Pulmonary artery endothelial cell (primary cell): ENCODE measurements at places on chromosomes 13 and 19. TPM values are rescaled to one million over a fixed set of nuclear protein-coding genes. Genes with fewer than 3 reads are reported as not detected.

DNA sequence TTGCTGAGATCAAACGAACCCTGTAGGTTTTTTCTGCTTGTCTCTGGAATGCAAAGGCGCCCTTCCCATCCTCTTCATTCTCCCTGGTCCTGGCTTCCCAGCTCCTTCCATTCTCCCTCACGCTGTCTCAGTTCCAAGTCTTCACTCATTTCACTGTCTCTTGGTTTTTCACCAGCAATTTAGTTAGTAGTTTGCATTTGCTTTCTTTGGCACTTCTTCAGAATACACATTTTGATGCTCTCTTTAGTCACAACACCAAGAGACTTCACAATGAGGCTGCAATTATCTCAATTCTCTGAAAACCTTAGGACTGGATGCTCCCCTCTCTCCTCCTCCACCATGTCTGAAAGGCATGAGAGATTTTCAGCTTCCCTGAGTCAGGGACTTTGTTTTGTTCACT lies 470.7 kb downstream of the FGF14 start:
- DNase-seq = no peak

DNA sequence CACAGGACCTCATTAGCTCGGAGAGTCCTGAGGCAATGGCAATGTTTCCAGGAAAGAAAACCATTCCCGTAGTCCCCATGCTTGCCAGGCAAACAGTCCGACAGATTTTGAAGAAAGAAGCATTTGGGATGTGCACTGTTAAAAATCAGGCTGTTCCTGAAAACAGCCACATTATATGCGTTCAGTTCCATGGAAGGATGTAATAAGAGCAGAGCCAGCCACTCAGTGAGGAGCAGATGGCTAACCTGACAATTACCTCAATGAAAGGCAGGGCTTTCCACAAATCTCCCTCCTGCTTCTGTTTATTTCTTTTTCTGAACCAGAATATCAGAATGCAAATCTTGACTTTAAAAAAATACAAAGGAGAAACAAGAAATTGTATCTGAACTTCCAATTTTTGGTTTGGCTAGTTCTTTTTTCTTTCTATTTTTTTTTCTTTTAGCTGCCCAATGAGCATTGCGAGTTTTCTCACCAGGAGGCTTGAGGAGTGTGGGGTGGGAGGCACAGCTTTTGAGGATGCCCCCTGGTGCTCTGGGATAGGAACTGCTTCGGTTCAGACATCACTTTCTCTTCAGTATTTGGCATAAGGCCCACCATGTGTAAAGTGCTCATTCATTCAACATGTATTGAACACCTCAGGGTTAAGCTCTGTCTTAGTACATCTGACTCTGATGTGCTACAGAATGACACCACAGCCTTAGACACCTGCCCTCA lies 124.2 kb downstream of the TBC1D4 start:
- no peak for DNase-seq

DNA sequence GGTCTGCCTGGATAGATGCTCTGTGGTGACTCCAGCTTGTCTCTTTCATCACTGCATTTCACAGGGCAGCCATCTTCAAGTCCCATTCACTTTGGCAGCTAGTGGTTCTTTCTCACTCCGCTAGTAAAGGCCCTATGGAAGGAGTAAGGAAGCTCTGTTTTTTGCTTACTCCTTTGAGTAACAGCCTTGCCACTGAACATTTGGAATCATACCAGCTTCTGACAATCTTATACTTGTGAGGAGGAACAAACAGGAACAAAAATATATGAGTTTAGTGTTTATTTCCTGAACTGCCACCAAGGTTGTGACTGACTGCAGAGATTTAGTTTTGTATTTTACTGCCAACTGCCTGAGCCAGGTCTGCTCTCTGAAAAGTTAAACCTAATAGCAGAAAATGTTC lies 38.7 kb downstream of the KCTD4 start:
- no peak for DNase-seq

The PRPF31 gene
- total RNA-seq = 81.6 and 99.8 TPM in 2 replicates

The FCER2 gene
- total RNA-seq = not detected in 2 replicates

GRCh38 chr19:12092956-12093355 lies 28.4 kb downstream of the ZNF844 start:
- DNase-seq = no peak

GRCh38 chr13:110023729-110024644 lies 237.6 kb upstream of the IRS2 start:
- no peak for DNase-seq

The GAPDHS gene
- not detected in 2 replicates for total RNA-seq

DNA sequence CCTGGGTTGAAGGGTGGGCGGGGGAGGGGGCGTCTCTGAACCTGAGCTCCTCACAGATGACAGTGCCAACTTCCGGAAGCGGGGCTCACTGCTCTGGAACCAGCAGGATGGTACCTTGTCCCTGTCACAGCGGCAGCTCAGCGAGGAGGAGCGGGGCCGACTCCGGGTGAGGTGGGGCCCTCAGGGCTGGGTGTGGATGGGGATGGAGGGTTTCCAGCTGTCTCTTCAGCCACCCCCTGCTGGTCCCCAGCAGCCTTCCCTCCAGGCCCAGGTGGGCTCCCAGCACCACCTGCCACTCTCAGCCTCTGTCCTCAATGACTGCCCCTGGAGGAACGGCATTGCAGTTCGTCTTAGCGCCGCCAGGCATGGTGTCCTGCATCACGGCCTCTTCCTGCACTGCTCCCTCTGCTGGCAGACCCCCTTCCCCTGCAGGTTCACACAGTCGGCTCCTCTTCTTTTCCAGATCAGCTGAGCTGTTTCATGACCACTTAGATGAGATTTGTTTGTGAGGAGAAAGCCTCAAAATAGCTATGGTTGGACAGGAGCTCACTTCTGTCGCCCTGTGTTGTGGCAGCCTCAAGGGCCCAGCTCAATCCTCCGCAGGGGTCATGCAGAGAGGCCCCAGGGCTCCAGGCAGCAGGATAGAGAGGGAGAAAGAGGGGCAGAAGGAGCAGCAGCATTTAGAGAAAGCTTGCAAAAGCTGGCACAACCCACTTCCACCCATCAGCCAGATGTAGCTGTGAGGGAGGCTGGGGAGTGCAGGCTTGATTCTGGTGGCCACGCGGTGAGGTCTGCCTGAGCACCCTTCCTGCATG lies 2.5 kb upstream of the GARIN5A start:
- no peak for DNase-seq

GRCh38 chr13:27981006-27981708 lies 7.3 kb downstream of the URAD start:
- no peak for DNase-seq

DNA sequence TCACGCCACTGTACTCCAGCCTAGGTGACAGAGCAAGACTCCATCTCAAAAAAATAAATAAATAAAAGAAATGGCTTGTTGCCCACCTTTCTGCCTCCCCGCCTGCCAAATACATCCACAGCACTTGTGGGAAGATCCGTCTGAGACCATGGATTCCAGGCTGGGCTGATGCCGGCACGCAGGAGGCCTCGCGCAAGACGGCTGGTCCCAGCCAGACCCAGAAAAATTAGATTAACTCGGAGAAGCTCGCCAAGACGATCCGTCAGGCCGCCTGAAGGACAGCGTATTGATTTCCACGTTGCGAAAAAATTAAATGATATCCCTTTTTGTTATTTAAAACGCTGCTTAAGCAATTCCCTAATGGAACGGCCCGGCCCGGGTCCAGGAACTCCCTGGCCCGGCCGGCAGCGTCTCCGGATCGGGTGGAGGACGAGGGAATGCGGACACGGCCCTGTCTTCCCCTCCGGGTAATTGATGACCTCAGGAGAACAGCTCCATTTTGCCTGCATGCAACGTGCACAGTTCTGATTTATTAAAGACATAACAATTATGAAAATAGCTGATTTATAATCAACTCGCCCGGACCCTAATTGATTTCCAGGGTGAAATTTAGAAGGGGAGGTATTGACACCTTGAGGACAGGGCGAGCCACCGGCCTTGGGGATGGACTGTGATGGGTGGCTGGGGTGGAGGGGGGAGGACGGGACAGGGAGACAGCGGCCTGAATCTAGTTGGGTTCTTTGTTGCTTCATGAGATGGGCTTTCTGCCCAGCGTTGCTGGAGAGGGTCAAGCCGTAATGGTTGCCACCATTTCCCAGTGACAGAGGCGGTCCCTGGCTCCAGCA lies 52.1 kb downstream of the ZNRF4 start:
- no peak for DNase-seq

DNA sequence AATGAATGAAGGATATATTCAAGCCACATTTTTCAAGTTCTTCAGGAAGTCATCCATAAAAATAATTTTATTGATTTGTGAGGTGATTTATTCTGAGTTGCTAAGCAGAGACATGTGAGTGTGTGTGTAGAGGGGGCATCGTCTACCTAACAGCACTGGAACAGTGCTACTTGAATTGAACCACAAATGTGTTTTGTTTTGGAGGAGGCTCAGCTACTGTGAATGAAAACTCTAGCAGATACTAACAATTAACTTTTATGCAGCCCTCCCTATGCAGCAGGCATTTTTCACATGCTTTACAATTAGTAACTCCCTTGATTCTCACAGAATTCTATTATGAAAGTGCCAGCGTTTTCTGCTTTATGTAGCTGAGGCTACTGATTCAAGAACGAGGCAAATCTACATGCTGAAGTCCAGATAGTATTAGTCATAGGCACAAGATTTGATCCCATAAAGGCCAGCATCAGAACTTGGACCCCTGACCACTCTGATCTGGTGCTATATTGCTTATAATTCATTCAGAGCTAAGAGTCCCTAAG lies 103.7 kb downstream of the MYO16 start:
- DNase-seq = no peak

The CBLC gene
- total RNA-seq = 0.07 and 0.13 TPM in 2 replicates

DNA sequence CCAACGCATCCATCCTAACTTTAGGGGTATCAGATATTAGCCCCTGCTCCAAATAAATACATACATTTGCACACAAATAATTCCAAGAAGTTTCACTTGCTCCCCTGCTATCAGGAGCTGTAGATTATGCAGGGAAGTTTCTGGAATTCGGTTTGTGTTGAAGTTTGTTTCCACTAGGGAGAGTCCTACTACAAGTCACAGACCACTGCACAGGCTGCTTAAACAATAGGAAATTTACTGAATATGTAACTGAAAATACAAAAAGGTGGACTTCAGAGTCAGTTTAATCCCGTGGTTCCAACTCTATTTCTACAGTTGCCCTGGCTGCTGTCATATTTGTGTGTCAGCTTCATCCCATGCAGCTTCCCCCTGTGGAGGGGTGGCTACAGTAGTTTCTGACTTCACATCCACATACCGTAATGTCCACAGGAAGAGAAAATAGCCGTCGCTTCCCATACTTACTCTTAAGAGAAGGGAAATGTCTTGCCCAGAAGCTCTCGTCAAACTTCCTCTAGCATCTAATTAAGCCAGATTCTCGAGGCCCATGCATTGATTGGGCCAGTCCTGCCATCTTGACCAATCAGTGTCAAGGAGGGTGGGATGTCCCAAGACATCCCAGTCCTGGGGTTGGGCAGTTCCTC lies 286.6 kb downstream of the COG6 start:
- no peak for DNase-seq

DNA sequence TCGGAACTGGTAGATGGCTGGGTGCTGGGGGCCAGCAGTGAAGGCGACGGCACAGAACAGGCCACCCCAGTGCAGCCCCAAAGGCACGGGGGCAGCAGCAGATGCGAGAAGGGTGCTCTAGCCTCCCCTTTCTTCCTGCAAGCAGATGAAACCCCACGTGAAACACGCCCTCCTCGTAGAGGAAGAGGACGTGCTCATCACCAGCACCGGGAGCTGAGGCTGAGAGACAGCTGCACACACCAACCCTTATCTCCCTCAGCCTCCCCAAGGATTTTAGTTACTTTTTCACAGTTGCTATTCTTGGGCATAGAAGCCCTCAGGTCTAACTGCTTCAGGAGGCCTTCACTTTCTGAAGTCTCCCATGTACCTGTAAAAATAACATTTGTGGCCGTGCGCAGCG lies 11.9 kb downstream of the ZNF787 start:
- no peak for DNase-seq

DNA sequence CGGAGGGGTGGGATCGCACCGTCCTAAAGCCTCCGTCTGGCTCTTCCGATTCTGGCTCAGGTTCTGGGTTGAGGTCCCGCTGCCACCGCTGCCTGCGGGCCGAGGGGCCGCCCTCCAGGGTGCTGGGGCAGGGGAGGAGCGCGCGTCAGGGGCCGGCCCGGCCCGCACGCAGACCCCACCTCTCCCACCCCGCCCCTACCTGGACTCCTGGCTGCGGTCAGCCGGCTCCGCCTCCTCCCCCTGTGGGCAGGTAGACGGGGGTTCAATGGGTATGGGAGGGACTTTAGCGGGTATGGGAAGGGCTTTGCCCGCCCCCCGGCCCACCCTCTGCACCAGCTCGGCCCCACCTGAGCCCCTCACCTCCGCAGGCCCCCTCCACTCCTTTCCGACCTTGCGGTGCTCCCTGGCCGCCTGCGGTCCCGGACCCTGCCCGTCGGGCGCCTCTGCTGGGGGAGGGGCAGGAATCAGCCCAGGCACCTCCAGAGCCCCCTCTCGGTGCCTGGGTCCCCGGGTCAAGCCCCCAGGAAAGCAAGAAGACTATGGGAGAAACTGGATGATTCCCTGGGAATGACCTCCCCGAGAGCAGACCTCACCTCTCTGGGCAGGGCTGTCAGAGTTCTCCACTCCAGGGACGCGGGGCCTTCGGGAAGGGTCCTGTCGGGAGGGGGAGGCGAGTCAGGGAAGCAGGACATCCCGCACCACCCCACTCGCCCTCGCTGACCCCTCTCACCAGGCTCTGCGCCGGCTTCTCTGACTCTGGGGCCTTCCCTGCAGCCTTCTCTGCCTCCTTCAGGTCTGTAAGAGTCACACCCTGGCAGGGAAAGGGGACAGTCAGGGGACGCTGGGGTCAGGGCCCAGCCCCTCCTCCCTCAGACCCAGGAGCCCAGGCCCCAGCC lies 17.0 kb downstream of the EPS8L1 start:
- DNase-seq = no peak

GRCh38 chr13:32019612-32020233 lies 11.9 kb upstream of the FRY start:
- DNase-seq = peak; percentile 50

The PSG7 gene
- total RNA-seq = not detected in 2 replicates

DNA sequence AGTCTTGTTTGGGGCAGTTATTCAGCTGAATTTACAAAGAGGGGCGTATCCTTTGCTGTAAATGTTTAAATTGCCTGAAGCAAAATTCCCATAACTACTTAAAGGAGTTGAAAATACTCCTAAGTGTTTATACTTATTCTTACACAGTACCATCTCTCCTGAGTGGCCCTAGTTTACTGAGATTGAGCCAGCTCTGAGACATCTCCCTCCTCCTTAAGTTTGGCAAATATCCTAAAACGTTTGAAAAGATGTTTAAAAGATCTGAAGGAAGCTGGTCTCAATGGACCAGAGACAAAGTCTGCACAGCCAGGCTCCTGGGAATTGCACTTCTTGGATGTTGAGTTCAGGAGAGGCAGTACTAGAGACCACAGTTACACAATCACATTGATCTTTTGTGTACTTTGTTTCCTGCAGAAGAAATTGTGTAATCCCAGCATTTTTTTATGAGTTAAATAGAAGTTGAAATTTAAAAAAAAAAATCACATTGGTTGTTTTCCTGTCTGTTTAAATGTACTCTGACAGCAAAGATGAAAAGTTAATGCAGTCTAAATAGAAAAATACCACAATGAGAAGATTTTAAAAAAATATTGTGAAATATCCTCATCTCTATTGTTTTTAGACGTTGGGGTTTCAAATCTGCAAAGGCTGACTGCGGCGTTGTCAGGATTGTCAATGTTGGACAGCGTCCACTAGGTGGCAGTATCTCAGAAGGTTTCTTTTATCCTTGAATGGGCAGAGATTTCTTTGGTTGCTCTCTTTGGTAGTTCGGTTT lies 20.7 kb downstream of the TNFSF11 start:
- DNase-seq = no peak

The CGB7 gene
- 0.33 TPM in 1 of 2 replicates, not detected in the other for total RNA-seq

GRCh38 chr13:50905256-50905655 lies 4.3 kb upstream of the RNASEH2B start:
- no peak for DNase-seq

GRCh38 chr13:85930108-85930507 lies 130.9 kb upstream of the SLITRK6 start:
- no peak for DNase-seq
